ENCODE measurements at places on chromosomes 13 and 19.

- DNase-seq = no peak
These were observed 12.4 kb downstream of the ATP12A start for GRCh38 chr13:24692561-24692960.

GRCh38 chr19:50516456-50516855, 2.7 kb upstream of the ASPDH start:
- no peak for DNase-seq

GRCh38 chr13:113839536-113840204, 24.2 kb downstream of the GAS6 start:
- no peak for DNase-seq

GRCh38 chr13:67299072-67299635, 69.0 kb upstream of the PCDH9 start:
- DNase-seq = no peak

- no peak for DNase-seq
These were observed 79.5 kb downstream of the RUBCNL start for GRCh38 chr13:46307554-46307953.

DNA sequence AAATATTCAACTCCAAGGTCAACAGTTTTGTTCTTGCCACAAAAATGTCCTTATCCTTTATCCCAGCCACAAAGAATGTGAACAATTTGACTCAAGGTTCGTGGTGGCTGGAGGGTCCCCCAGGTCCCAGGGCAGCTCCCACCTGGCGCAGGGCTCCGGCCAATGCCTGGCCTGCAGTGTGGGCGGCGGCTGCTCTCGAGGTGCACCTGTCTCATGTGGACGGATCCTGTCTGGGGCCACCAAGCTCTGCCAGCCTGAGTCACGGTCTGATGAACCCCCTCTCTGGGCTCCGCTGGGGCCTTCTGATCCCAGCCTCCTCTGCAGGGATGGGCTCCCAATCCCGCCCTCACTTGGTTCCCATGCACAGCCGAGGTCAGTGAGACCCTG, 49.4 kb downstream of the GAS6 start:
- no peak for DNase-seq
